Femur (tissue), 1 donor: ENCODE measurements at places on chromosomes 13 and 19.

GRCh38 chr13:32639502-32640105, 53.4 kb downstream of the PDS5B start:
- DNase-seq, result peak; percentile 45

GRCh38 chr19:44822177-44822576, 13.3 kb downstream of the BCAM start:
- DNase-seq, result no peak

DNA sequence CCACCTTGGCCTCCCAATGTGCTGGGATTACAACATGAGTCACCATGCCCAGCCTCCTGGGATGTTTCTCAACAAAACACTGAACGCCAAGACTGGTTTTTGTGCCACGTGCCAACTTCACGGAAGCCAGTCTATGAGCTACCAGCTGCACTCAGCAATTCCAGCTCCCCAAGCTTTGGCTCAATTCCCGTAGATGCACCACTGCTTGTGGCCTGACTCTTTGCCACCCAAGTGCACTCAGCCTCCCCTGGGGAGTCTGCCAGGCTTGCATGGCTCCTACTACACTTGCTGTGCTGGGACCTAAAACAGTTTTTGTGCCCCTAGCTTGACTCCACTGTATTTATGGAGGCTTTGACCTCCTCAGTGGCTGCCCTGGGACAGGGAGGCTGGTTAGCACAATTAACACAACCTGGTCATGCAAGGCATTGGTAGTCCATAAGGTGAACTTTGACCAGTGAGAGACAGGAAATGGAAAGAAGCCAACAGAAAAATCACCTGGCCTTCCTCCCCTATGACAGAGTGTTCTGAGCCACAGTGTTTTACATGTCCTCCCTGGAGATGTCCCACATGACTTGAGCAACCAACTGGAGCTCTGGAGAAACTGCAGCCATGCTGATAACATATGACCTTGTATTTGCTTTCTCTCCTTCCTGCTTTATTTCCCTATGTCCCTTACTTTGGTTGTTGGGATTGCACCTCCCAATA, 1173.1 kb downstream of the UQCRFS1 start:
- no peak for DNase-seq

- DNase-seq, result no peak
These were observed 167.2 kb upstream of the SERP2 start for GRCh38 chr13:44206434-44206833.

DNA sequence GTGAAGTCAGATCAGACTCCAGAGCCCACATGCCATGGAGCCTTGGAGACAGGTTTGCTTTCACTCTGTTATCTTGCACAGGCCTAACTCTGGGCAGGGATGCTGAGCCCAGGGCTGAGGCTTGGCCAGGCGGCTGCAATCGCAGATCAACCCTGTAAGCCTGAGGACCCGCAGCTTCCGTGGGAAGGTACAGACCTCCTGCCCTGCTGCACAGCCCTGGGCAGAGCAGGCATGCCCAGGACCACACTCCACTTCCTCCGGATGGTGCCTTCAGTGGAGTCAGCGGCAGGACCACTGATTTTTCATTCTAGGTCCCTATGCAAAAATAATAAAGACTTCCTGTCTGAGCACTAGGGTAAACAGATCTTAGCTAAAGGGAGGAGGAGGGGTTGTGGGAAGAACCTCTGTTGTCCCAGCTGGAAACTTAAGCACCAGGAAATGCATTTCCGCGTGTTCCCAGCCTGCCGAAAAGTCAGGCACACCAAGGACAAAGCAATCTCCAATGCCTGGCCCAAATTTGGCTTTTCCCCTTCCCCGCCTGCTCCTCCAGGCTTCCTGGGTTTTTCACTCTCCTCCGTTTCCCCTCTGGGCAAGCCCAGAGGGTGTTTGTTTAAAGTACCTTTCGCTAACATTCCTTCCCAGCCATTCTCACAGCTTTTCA, 87.3 kb downstream of the KCTD15 start:
- peak; percentile 43 for DNase-seq

DNA sequence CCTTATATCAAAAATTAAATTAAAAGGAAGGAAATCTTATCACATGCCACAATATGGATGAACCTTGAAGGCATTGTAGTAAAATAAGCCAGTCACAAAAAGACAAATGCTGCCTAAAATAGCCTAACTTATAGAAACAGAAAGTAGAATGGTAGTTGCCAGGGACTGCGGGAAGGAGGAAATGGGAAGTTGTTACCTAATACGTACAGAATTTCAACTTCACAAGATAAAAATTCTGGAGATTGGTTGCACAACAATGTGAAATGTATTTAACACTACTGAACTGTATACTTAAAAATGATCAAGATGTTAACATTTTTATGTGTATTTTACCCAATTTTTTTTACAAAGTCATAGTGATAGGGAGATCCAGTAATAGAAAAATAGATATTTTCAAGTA, 10.2 kb upstream of the N4BP2L2 start:
- DNase-seq, result no peak

- DNase-seq, result no peak
These were observed 57.3 kb upstream of the POMP start for GRCh38 chr13:28601581-28601980.

GRCh38 chr13:81406639-81407292, 1065.8 kb upstream of the SPRY2 start:
- no peak for DNase-seq

DNA sequence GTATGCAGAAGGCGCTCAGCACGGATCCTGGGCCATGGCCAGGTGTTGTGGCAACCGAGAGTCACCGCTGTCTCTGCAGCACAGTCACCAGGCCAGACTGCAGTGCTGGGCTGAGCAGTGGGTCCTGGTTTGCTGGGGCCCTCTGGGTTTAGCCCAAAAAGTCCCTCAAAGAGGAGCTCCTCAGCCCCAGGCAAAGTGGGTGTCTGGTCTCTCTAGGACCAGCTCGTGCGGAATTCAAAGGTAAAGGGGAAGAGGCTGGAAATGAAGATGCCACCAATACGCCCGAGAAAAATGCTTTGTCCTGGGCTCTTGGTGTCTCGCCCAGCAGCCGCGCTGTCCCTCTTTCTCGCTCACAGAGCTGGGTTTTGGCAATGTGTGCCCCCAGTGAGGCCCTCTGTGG, 38.5 kb upstream of the ANKRD10 start:
- DNase-seq, result no peak

DNA sequence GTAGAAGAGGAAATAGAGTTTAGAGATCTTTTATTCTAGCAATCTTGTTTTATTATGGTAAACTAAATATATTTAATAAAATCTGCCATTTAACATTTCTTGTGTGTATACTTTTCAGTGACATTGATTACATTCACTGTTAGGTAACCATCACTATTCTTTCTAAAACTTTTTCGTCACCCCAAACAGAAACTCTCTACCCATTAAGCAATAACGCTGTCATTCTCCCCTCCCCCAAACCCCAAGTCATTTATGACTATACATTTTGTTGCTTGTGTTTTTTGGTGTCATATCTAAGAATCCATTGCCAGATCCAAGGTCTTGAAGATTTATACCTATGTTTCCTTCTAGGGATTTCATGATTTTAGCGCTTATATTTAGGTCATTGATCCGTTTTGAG, 10.6 kb downstream of the URI1 start:
- DNase-seq, result no peak

GRCh38 chr13:73092829-73093228, 34.0 kb downstream of the KLF5 start:
- no peak for DNase-seq

- DNase-seq, result no peak
These were observed 18.8 kb downstream of the ZSCAN5A start for GRCh38 chr19:56295531-56296455.

GRCh38 chr13:51257187-51257586, 35.0 kb downstream of the FAM124A start:
- no peak for DNase-seq

- DNase-seq, result no peak
These were observed 2.8 kb downstream of the ADGRL1 start for GRCh38 chr19:14203177-14203576.

- no peak for DNase-seq
These were observed 38.3 kb downstream of the DNAJC15 start for GRCh38 chr13:43061496-43062280.

DNA sequence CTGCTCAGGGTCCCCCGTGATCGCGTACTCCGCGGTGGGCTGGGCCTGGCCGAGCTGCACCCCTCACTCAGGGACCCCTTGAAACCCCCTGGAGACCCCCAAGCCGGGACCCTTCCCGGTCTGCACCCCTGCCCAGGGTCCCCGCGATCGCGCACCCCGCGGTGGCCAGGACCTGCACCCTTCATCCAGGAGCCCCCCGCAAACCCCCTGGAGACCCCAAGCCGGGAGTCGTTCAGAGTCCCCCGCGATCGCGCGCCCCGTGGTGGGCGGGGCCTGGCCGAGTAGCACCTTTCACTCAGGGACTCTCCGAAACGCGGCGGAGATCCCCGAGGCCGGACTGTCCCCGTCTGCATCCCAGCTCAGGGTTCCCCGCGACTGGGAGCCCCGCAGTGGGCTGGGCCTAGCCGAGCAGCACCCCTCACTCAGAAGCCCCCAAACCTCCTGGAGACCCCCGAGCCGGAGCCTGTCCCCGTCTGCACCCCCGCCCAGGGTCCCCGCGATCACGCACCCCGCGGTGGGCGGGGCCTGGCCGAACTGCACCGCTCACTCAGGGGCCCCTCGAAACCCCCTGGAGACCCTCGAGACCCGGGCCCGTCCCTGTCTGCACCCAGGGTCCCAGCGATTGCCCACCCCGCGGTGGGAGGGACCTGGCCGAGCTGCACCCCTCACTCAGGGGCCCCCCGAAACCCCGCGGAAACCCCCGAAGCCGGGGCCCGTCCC, 748 bp downstream of the LMNB2 start:
- peak; percentile 58 for DNase-seq

DNA sequence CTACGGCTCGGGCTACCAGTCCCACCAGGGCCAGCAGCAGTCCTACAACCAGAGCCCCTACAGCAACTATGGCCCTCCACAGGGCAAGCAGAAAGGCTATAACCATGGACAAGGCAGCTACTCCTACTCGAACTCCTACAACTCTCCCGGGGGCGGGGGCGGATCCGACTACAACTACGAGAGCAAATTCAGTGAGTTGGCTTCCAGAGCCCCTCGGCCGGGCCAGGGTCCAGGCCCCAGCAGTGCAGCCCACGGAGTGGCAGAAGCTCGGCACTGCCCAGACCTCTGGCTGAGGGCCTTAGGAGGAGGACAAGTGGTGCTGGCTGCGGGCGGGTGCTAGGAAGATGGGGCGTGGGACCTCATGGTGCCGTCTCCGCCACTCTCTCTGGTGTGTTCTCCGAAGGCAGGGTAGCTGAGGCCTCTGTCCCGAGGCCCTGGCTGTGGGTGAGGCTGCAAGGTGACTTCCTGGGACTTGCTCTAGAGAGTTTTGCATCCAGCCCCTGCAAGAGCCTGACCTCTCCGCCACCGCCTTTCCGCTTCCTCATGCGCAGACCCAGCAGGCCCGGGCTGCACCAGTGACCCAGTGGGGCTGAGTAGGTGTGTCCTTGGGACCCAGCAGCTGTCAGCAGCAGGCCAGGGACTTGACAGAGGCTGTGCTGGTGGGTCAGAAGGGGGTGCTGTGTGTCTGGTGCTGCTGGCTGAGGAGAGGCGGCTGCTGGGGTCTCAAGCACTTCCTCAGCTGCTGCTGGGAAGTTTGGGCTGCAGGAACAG, 13.5 kb upstream of the QTRT1 start:
- DNase-seq, result no peak

GRCh38 chr13:40255551-40255950, 410.9 kb downstream of the FOXO1 start:
- DNase-seq, result no peak

DNA sequence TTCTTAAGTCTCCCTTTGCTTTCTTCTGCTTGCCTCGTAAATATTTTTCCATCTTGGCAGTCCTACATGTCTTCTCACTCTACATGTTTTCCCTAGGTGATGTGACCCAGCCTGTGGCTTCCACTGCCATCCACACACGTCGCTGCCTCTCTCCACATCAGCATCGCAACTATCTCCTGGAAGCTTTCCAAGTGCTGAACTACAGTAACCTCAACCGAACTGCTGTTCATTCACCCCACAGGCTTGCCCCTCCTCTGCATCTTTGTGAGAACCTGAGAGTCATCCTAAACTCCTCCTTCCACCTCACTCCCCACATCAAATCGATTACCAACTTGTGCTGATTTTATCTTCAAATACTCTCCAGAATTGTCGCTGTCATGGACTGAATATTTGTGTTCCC, 41.2 kb upstream of the USPL1 start:
- no peak for DNase-seq

GRCh38 chr19:52991484-52991883, 22.2 kb upstream of the ERVV-1 start:
- DNase-seq, result no peak

DNA sequence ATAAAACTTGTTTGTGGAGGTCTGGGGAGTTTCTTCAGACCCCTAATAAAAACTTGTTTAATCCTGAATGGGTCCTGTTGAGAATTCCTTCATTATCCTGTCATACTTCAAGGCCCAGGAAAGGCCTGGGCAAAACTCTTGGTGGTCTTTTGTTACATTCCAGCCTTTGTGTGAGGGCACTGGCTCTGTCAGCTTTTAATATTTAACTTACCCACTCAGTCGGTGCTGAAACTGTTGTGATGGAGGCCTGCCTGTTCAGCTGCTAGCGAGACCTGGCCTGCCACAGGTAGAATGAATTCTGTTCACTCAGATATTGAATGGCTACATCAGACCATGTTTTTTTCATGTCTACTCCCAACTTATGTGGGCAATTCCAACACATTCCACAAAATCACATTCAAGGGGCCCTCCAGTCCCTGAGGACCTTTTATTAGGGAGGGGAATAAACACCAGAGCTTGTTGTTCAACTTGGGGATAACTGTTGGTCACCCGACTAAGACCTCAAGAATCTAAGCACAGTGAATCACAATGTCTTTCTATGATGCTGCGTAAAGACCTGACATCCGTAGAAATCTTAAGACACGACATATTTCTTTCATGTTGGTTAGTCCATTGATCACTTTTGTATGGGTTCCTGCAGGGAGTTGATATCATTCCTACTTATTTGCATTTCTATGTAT, 12.5 kb downstream of the NLRP8 start:
- DNase-seq, result no peak

GRCh38 chr19:8054169-8054568, 1.6 kb downstream of the CCL25 start:
- DNase-seq, result no peak

DNA sequence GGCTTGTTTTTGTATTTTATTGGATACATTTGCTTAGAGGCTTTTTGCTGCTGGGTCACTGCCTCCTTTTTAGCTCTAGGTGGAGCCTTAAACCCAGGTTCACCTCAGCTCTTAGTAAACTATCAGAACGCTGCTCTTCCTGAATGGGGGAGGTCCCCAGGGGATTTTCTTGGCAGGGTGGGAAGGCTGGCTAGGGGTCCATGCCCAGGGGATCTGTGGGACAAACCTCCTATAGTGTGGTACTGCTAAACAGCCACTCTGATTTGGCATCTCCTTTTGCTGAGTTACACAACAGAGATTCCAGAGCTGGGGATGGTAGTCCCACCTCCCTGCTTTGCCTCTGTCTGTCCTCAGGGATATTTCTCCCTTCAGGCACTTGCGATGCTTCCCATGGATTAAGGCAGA, 204.9 kb downstream of the ZIC5 start:
- no peak for DNase-seq

- no peak for DNase-seq
These were observed 26.4 kb upstream of the IGFL1 start for GRCh38 chr19:46202872-46203860.

GRCh38 chr13:70703755-70704154, 595.5 kb upstream of the KLHL1 start:
- DNase-seq, result no peak
